Occipital lobe (tissue), 3 donors: ENCODE measurements at places on chromosomes 13 and 19.
A peak's percentile ranks its signal among the peaks of the same experiment; 100 is the strongest.

GRCh38 chr19:17966550-17967256 is at the start of gene KCNN1:
Gene KCNN1 (plus strand): TSS chr19:17967107. CDS start chr19:17973889, 6,782 bp downstream.
- no peak for DNase-seq

DNA sequence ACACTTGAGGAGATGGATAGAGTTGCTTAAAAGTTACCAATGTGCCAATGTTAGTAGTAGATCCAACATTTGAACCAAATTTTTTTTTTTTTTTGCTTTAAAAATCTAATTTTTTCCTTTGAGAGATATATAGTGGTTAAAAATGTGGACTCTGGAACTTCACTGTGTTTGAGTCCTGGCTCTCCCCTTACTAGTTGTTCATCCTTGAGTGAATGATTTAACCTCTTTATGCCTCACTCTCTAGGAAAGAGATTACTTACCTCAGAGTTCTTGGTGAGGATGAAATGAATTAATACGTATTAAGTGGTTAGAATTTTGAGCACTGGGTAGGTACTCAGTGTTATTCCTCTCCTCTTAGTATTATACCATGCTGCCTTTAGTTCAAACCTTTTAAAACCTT is 24.3 kb downstream of the PDS5B start:
- DNase-seq, result no peak

DNA sequence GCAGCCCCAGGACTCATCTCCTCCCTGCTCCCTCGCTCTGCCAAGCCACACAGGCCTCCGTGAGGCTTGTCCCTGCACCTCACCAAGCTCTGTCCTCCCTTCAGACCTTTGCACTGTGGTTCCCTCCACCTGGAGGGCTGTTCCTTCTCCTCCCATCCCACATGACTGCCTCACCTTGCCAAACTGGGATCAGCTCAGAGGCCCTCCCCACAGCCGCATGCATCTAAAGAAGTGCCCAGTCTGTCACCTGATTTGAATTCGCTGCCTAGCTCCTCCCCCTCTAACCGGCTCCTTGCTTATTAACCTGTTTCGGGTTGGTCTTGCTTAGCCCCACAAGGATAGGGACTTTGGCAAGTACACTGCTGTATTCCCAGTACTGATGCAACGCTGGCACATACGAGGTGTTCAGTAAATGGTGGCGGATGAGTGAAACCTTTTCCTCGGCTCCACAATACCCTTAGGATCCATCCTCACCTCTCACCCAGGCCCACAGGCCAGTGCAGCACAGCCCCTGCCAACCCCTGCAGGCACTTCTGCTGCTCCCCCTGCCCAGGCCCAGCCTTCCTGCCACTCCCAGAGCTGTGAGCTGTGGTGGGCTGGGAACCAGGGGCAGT is 4.4 kb downstream of the AKT2 start:
- DNase-seq, result no peak

- no peak for DNase-seq
Observed at GRCh38 chr19:13169769-13170168, 19.6 kb downstream of the IER2 start.

- peak; percentile 10 for DNase-seq
Observed at GRCh38 chr13:52127783-52128702, 830 bp downstream of the NEK5 start.

DNA sequence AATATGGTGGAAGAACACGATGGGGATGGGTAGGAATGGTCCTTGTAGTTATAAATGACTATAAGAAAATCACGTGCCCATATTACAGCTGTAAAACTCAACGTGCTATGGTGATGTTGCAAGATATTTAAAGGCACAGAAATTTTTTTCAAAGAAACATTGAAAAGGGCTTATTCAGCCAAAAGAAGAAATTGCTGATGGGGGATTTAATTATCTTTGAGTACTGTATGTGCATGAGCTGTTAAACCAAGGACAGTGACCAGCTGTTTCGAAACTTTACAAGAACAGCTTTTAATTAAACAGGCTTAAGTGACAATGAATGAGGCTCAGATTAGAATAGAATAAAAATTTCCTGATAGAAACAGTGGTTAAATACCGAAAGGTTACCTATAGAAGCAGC is 339.0 kb downstream of the HS6ST3 start:
- DNase-seq, result no peak

GRCh38 chr13:45325806-45326205 is 15.2 kb downstream of the TPT1 start:
- DNase-seq, result peak; percentile 58

- no peak for DNase-seq
Observed at GRCh38 chr19:10420444-10421239, at the start of gene PDE4A. Gene PDE4A (plus strand): TSS chr19:10420538. CDS start chr19:10420765, 227 bp downstream.

DNA sequence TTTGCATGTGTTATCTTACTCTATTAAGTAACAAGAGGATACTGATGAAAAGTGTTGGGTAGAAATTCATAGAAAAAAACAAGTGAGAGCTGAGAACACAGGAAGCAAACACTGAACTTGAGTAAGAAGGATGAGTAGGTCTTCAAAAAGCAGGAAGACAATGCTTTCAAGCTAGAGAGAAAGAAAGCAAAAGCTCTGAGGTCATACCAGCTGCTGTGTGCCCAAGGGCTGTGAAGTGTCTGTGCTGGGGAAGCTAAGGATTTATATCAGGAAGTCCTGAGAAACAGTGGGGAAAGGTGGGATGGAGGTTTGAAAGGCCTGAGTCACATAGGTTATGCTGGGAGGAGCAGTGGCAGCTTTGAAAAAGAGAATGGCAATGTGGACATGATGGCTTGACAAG is 145.5 kb upstream of the MAB21L1 start:
- DNase-seq, result no peak

GRCh38 chr13:106306748-106307277 is 228.6 kb downstream of the EFNB2 start:
- no peak for DNase-seq

DNA sequence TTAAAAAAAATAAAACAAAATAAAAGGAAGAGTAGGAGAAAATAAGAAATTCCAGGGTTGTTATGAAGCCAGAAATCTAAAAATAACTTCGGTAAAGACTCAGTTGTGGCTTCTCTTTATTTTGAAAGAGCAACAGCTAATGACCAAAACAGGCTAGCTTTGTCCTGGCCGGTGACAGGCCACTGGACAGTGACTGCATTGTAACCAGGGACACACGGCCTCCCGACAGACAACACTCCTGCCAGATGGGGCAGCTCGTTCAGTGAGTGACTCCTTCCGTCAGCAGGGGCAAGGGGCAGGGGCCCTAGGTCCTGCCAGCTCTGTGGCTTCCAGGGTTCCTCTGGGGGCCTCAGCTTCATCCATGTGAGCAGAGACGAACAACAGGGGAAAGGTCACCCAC is 173.4 kb downstream of the KATNAL1 start:
- DNase-seq, result no peak

GRCh38 chr19:45512881-45513483 is 5.7 kb downstream of the VASP start:
- no peak for DNase-seq

DNA sequence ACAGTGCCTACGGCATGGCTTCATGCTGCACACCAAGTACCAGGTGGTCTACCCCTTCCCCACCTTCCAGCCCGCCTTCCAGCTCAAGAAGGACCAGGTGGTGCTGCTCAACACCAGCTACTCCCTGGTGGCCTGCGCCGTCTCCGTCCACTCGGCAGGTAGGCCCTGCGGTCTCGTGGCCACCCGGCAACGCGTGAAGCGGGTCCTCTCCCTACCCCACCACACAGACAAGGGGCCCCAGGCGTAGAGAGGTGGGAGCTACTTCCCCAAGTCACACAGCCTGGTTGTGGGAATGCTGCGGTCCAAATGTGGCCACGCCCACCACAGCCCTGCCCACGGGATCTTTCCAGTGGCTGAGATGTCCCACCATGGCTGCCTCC is 4.0 kb downstream of the DCAF15 start:
- DNase-seq, result no peak

DNA sequence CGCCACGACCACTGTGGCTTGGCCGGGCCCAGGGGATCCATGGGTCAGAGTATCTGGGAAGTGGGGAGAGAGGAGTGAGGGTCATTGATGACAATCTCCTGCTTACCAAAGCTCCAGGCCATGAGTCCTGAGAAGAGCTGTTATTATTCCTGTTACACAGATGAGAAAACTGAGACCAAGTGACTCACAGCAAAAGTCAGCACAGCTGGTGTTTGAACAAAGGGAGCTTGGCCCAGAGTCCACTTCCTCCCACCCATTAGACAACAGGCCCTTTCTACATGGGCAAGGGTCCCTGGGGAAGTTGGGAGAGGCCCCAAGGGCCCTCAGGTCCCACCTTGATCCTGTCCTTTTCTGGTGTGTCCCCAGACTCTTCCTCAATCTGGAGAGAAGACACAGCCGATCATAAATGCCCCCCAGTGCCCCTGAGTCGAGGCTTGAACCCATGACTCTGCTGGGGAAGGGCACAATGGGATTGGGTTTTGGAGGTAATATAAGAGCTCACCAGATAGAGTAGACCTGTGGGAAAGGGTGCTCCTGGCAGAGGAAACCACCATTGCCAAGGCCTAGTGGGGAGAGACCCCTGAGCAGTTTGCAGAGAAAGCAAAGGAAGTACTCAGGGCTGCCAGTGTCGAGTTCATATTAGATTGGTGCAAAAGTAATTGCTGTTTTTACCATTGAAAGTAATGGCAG is 6.8 kb downstream of the FUT6 start:
- no peak for DNase-seq

DNA sequence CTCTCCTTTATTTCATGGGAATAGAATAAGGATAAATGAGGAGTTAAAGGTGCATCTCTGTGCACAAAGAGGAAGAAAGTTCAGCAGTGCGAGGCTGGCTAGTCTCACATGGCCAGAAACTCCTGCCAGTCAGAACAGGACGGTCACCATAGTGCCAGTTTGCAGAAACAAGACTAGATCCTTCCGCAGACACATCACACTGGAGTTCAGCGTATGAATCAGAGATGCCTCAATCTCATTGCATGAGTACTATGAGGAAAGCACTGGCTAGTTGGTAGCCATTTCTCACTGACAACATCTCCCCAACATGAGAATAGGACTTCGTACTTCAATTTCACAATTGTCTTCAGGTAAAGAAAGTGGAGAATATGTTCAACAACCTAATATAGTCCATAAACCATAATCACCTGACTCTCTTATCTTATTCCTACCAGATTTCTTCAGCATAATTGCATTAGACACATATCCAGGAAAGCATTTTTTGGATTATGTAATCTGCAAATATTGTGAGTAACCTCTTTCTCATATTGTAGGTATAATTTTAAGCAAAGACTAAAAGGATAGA is 34.9 kb downstream of the RXFP2 start:
- no peak for DNase-seq

GRCh38 chr19:11047866-11048265 is 41.4 kb upstream of the LDLR start:
- no peak for DNase-seq

- no peak for DNase-seq
Observed at GRCh38 chr13:51944428-51944827, 66.8 kb downstream of the ATP7B start.

DNA sequence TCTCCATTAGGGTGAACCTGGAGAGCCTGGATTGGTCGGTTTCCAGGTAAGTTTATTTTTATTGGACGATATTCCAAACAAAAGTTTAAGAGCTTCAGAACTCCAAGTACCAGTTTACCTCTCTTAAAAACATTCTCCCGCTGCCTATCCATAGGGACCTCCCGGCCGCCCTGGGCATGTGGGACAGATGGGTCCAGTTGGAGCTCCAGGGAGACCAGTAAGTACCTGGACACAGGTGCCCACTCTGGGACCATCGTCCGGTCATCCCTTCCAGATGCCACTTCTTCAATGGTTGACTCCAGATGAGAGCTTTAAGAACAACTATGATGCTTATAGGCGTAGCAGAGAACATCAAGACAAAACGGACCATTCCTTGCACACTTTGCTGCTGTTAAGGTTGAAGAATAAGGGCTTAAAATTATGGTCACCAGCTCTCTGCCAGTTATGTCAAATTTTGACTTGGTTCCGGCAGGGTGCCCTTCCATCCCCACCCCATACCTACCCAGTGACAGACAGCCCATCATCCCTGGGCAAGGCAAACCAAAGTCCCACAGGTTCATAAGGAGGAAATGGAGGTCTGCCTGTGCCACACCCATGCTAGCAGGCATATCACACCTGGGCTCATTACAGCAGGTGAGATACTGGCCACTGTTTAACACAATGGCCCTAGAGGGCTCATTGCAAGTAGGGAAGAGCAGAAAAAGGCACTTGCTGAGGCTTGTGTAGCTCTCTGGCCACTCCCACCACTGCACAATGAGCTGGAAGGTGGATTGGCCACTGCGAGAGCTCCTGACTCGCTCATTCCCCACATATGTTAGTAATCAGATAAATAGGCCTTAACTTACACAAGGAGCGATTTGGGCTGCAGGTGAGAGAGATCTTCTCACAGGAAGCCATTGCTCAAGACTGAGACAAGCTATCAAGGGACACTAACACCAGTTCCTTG is 123.6 kb downstream of the COL4A2 start:
- no peak for DNase-seq

- no peak for DNase-seq
Observed at GRCh38 chr13:27117952-27118351, 53.7 kb downstream of the USP12 start.

GRCh38 chr13:42036711-42037110 is 11.7 kb upstream of the DGKH start:
- DNase-seq, result no peak

DNA sequence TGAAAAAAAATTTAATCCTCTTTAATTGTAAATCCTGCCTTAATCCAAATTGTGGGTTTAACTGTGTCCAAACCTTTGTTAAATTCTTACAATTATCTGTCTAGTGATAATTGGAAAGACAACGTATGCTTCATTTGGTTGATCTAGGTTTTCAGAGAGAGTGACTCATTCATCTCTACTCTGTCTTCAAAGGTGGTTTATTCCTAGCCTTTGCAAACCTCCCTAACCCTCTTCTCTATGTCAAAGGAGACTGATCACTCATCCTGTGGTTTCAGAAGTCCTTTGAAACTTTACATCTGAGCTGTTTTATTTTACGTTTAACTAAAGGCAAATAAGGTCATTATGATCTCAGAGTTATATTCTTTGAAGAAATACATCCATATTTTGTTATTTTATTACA is 8.8 kb upstream of the OXGR1 start:
- no peak for DNase-seq

DNA sequence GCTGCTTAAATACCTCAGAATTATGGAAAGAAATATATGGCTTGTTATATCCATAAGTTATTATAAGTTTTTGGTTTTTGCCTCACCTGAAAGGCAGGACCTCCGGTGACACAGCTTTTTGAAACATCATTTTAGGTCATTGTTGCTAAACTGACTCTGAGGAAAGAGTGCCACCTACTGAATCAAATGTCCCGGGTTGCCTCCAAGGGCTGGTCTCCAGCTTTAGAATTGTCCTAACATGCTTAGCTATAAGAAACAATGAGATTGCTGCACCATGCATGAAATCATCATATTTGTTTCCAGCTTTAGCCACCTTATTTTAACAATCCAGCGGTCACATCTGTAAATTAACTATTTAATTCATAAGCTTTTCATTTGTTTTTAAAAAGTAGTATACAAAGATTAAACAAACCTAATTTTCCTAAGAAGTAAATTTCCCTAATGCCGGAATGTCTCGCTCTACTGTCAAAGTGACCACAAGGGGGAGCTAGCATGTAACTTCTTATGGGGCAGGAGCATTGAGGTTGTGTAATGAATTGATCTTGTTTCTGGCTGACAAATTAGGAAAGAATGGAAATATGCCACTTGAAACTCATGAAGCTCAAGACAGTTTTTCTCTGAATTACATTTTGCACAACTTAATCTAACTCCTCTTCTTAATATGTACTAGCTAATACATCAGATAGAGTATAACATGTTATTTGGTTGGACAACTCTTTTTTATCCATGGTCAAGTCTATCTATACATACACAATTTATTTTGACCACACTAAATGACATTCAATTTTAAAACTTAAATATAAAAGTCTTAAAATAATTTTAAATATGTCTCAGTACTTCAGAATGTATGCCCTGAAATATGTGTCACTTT is 6.7 kb upstream of the PCDH17 start:
- peak; percentile 9 for DNase-seq
